Stimulated activated CD4-positive, alpha-beta T cell treated with anti-CD3 and anti-CD28 coated beads, Interleukin-1b, Interleukin-23, amount 100 ng/mL, for 1 hour (primary cell): ENCODE measurements at places on chromosomes 12 and 14.
A peak's percentile ranks its signal among the peaks of the same experiment; 100 is the strongest.

GRCh38 chr12:115438314-115438713, 754.3 kb upstream of the TBX3 start:
- DNase-seq, result no peak

- peak; percentile 3 for DNase-seq
Measured at GRCh38 chr12:88142610-88142991, 494 bp downstream of the TMTC3 start.

GRCh38 chr12:114751712-114752111, 67.7 kb upstream of the TBX3 start:
- no peak for DNase-seq

DNA sequence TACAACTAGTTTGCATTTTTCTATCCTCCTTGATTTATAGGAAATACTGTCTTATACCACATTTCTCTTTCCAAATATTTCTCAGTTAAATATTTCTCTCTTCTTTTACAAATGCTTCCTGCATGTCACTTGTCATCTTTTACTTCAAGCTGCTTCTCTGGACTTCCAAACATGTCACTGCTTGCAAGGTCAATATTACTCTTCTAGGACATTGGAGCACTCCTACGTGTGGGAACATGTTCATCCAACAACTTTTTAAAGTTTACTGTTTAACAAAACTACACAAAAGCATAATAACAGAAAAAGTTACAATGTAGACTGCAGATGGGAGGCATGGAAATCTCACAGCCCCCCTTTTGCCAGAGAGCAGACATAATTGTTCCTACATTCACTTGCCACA, 28.5 kb upstream of the CNTN1 start:
- DNase-seq, result no peak

- no peak for DNase-seq
Measured at GRCh38 chr12:701896-702539, 38.8 kb upstream of the NINJ2 start.

DNA sequence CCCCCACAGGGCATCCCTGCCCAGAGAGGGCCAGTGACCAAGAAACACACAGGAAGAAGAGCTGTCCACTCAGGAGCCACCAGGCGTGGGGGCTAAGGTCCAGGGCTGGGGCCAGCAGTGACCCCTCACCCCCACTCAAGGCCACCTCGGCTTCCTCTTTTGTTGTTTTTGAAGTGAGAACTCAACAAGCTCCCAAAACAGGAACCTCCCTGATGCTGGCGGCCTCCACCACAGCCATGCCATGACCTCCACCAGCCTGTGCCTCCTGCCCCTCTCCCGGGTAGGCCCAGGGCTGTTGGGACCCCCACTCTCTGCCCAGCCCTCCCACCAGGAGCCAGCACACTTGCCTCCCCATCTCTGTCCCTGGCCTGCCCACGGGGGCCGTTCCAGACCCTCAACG, 7.8 kb downstream of the AKT1 start:
- no peak for DNase-seq

DNA sequence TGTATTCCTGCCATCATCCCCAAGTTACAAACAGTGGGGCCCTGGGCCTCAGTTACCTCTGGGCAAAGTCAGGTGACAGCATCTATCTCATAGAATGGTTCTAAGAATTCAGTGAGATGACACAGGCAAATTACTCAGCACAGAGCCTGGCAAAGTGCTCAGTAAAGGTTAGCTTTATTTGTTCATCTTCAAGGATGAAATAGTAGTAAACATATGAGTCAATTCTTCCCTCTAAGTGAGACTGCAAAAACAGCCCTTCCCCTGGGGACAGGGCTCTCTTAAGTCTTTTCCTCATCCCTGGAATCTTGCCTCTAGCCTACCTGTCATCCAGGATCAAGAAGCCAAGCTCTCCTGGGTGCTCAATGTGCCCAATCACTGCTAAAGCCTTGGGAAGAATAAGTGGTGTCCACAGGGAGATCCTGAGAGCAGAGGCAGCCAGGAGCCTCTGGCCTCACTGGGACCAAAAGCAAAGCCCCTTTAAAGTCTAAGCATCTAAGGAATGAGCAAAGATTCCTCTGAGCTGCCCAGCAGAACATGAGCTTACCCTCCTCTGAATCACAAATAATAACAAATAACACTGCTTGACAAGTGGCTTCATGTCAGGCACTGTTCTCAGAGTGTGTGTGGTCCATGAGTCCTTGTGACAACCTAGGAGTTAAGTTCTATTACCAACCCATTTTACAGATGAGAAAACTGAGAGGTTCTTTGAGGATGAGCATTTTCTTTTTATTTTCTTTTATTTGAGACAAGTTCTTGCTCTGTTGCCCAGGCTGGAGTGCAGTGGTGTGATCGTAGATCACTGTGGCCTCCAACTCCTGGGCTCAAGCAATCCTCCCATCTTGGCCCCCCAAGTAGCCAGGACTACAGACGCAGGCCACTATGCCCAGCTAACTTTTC, 12.1 kb downstream of the NUAK1 start:
- DNase-seq, result no peak

DNA sequence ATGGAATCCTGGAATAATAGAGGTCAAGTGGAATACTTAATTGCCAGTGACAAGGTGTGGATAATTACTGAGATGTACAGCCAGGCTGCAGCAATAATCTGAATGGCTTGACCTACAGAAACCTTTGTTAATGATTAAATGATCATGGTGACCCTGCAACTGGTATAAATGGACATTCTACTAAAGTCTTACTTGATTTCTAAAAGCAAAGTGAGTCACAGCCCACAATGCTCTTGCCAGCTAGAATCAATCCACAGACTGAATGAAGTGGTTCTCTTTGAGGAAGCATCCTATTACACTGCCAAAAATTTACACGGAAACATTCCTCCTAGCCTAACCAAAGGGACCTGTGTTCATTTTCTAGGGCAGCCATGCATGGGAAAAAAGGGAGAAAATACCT, 518.5 kb downstream of the SOX5 start:
- no peak for DNase-seq

GRCh38 chr14:34034447-34035176, 83.7 kb upstream of the EGLN3 start:
- DNase-seq, result no peak

GRCh38 chr12:11718768-11719253, 69.3 kb downstream of the ETV6 start:
- DNase-seq, result no peak

GRCh38 chr14:24254630-24255392, 8.2 kb downstream of the TGM1 start:
- no peak for DNase-seq

DNA sequence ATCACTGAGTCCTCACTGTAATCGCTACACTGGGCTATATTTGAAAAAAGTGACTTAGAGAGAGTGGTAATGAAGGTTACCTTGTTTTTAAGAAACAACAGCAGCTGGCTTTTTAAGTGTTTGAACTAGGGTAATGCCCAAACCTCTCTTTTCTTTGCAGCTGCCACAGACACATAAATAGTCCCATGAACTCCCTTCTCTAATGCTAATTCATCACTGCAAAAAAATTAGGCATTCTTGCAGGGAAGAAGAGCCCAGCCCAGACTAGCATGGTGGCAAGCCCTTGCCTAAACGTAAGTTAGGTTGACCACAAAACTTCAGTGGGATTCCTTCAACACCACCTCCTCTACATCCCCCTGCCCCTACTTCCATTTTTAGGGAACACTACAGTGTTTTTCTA, 17.9 kb upstream of the MED6 start:
- no peak for DNase-seq

DNA sequence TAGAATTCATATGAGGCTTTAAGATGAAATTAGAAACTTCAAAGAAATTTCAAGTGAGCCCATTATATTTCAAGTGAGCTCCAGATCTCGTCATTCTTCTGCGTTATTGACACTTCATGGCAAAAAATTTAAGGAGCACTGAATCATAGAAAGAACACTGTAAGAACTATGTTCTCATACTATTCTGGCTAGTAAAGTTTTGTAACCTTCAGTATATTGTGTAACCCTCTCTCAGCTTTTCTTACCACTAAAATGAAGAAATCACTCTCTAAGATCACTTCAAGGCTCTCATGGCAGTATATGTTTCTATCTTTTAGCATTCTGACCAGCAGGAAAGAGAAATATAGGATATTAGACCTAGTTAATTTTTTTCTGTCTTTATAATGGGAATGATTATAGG, 6.3 kb downstream of the GPHN start:
- DNase-seq, result no peak

GRCh38 chr12:124509676-124510300, 57.6 kb downstream of the NCOR2 start:
- no peak for DNase-seq

DNA sequence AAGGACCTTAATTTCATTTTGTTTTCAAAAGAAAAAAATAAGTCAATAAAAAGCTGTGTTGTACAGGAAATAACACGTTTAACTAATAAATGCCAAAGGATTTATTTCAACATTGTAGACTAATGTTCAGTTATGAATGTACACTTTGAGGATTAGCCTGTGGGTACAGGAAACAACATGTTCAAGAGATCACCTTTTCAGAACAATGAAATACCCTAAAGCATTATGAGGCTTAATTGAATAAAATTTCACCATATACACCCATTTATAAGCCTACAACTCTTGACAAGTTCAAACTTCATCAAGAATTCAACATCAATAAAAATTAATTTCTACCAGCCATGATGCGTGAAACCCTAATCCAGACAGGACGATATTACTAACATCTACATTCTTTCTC, 56.6 kb upstream of the SLC6A15 start:
- no peak for DNase-seq

DNA sequence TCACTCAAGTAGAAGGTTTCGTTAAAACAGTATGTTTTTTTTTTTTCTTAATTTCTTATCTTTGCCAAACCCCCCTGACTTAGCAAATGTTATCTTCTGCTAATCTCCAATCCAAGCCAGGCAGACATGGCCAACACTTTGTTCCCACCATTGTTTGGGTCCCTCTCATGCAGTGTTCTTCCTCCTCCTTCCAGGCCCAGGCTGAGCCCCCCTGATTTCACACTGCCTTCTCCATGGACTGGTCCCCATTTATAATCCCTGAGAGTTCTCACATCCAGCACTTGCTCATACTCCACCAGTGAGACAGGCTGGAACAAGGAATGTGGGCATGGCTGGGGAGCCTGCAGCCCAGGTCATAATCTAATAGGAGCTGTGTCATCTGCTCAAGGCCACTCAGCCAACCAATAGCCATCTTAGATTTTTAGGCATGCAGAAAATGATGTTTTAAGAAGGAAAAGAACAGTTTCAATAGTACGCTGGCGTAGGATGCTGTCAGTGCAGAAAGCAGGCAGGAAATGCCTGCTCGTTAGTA, 238.4 kb upstream of the CCDC196 start:
- DNase-seq, result no peak

DNA sequence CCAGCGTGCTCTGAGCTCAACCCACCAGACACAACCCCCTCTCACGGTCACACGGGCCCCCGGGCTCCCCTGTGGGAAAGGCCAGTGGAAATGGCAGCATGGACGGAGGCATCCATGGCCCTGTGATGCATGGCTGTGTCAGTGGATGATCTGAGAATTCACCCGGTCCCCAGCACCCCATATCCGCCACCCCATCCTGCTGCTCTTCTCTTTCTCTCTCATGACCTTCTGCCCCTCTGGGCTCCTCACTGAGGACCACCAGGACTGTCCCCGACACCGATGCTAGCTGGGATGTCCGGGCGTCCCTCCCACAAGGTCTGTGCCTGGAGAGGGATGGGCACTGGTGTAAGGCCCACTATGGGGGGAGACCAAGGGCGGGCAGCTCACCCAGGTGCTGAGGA, 282.2 kb downstream of the ADGRD1 start:
- no peak for DNase-seq

DNA sequence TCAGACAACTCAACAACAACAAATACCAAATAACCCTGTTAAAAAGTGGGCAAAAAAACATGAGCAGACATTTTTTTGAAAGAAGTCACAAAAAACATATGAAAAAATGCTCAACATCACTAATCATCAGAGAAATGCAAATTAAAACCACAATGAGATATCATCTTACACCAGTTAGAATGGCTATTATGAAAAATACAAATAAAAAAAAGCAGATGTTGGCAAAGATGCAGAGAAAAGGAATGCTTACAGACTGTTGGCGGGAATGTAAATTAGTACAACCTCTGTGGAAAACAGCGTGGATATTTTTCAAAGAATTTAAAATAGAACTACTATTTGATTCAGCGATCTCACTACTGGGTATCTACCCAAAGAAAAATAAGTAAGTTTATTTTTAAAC, 114.0 kb downstream of the SLC38A4 start:
- no peak for DNase-seq

DNA sequence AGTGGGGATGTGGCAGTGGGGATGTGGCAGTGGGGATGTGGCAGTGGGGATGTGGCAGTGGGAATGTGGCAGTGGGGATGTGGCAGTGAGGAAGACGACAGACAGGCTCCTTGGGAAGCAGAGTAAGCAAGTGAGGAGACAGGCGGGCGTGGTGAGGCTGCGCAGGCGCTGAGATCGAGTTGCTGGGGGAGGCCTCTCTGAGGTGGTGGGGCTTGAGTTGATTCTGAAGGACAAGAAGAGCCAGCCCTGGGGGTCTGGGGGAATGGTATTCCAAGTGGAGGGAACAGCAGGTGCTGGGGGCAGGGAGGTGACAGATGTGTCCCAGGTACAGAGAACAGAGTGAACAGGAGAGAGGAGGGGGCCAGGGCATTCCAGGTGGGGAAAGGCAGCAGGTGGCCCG, 33.8 kb upstream of the TSPAN9 start:
- no peak for DNase-seq

DNA sequence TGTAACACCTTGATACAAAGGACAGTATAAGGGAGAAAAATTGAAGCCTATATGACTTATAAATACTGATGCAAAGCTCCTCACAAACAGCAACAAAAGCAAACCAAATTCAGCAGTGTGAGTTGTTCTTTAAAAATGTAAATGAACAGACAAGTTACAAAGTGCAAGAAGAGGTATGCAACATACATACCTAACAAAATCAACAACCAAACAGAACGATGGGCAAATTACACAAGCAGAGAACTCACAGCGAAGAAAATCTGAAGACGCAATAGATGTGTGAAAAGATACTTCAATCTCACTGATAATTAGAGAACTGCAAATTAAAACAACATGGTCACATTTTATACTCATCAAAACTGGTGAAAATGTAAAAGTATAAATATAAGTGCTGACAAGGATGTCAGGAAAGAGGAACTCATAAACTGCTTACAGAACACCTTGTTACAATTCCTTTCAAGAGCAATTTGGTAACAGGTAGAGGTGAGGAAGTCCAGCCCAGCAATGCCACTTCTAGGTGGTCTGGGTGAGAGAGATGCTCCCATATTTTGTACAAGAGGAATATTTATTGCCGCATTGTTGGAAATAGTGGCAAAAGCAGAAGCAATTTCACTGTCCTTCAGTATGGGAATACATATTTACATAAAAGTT, 47.3 kb downstream of the CORO1C start:
- no peak for DNase-seq

DNA sequence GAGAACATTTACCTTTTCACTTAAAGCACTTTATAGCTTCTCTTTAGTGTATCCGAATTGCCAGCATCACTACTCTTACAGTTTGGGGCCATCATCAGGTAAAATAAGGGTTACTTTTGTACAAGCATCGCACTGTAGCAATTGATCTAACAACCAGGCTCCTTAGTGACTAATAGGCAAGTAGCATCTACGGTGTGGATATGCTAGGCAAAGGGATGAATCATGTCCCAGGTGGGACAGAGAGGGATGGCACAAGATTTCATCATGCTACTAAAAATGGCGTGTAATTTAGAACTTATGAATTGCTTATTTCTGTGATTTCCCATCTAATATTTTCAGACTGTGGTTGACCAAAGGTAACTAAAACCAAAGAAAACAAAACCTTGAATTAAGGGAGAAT, 582.3 kb downstream of the KCNH5 start:
- no peak for DNase-seq
